Activated naive CD4-positive, alpha-beta T cell treated with anti-CD3 and anti-CD28 coated beads, Interleukin-2, amount 10 ng/mL, durations not matched to agents 7 days and 5 days (primary cell): ENCODE measurements at places on chromosomes 12 and 14.

- no peak for DNase-seq
Measured at GRCh38 chr12:85448548-85449139, 168.6 kb downstream of the ALX1 start.

DNA sequence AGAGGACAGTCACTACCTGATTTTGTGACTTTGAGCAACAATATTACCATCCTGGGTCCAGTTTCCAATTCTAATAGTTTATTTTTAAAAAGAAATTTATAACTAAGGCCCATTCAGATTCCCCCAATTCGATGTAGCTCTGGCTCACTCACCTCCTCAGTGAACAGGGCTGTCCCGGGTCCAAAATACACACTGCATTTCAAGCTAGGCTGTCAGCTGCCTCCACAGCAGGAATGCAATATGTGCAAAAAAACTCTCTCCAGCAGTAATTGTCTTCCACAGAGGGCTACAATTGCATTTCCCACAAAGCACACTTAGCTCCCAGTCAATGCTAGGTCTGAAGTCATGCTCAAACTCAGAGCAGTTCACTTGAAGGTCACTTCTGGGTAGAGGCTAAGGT, 39.3 kb upstream of the ZNF641 start:
- no peak for DNase-seq

GRCh38 chr12:115918763-115919162, 358.7 kb downstream of the MED13L start:
- no peak for DNase-seq

- DNase-seq, result no peak
Measured at GRCh38 chr12:109988903-109989302, 7.3 kb downstream of the GIT2 start.

DNA sequence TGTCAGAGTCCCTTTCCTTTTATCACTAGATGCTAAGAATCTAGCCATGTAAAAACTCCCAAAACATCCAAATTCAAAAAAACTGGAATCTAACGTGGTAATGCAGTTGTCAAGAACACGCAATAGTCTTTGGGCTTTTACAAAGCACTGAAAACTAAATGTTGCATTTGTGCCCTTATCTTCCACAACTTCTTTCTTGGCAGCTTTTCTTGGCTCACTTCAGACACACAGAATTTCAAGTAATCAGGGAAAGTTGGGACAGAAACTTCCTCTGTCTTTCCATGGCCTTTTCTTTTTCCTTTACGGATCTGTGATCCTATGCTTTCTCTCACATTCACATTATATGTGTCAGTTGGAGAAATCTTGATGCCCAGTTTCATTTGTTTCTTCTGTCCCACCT, 136.0 kb downstream of the CRADD start:
- DNase-seq, result no peak

DNA sequence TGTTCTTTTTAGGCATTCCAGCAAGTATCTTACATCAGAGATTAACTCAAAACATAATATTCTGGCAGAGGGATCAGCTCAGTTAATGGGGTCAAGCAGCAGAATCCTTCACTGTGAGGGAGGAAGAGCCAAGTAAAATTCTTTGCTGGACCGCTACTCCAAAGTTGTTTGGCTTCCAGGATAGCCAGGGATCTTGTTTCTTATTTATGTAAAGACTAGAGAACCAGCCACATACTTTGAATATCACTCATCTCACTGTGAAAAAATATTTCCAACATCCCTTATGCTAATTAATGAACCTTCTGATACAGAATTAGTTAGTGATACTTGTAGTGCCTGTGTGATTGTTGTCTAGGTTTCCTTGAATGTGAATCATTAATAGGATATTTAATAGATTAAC, 94.2 kb downstream of the PLEKHA5 start:
- no peak for DNase-seq
